Activated CD4-positive, CD25-positive, alpha-beta regulatory T cell treated with anti-CD3 and anti-CD28 coated beads, Interleukin-2, amount 50 U/mL, for 24 hours (primary cell): ENCODE measurements at places on chromosomes 1 and 21.
A peak's percentile ranks its signal among the peaks of the same experiment; 100 is the strongest.

GRCh38 chr1:206911064-206911663 is 10.6 kb downstream of the FCMR start:
- peak; percentile 41 for ATAC-seq

- ATAC-seq = no peak
These were observed 60.4 kb upstream of the ACOT11 start for GRCh38 chr1:54487571-54488050.

GRCh38 chr1:247487057-247487456 is 29.2 kb upstream of the OR2B11 start:
- ATAC-seq = peak; percentile 63

GRCh38 chr1:97252076-97252475 is 530.5 kb downstream of the PTBP2 start:
- ATAC-seq = no peak

GRCh38 chr1:44832056-44832705 is 10.9 kb downstream of the PTCH2 start:
- no peak for ATAC-seq

- peak; percentile 74 for ATAC-seq
These were observed 12.2 kb downstream of the DSTYK start for GRCh38 chr1:205199090-205199930.

DNA sequence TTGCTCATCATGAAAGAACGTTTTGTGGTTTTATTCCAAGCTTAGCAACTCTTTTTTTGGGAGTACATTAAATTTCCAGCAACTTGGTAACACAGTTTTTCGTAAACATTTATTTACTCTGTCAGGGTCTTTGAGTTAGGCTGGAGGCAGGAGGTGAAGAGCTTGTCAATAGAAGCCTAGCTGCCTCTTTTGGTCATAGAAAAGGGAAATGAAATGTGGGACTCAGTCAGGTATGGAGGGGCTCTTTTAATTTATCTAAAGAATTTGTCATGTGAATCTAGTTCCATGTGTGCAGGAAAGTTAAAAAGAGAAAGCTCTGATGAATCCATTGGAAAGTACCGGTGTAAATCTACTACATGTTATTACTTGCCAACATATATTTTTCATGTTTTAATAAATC is 45.9 kb upstream of the PRMT6 start:
- no peak for ATAC-seq

DNA sequence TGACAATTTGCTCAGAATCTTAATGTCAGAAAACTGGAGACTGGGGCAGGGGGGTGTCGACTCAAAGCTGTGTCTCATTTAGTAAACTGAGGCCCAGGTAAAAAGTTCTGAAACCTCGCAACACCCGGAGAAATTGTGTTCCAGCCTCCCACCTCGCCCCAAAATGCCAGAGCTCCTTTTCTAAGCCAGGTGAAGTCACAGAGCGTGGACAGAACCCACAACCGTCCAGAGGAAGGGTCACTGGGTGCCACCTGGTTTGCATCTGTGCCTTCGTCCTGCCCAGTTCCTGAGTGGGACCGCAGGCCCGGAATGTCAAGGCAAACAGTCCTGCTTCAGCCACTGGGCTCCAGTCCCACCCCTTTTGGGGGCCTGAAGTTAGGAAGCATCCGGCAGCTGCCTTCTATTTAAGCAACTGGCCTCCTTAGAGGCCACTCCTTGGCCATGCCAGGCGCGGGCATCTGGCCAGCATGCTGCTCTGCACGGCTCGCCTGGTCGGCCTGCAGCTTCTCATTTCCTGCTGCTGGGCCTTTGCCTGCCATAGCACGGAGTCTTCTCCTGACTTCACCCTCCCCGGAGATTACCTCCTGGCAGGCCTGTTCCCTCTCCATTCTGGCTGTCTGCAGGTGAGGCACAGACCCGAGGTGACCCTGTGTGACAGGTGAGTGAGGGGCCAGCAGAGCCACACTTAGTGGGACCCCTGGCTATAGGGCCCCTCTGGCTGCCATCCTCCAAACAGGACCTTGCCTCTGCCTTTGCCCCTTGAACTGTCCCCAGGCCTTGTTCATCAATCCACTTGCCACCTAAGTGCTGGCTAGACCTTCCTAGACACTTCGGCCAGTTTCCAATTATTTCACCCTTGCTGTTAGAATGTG is at the start of gene TAS1R1:
TSS of gene TAS1R1 (plus strand) at position 401 of the 872 bp plus-strand sequence. CDS start at position 468, 67 bp downstream.
- ATAC-seq = no peak

GRCh38 chr1:229318056-229318455 is 24.8 kb downstream of the CCSAP start:
- no peak for ATAC-seq

DNA sequence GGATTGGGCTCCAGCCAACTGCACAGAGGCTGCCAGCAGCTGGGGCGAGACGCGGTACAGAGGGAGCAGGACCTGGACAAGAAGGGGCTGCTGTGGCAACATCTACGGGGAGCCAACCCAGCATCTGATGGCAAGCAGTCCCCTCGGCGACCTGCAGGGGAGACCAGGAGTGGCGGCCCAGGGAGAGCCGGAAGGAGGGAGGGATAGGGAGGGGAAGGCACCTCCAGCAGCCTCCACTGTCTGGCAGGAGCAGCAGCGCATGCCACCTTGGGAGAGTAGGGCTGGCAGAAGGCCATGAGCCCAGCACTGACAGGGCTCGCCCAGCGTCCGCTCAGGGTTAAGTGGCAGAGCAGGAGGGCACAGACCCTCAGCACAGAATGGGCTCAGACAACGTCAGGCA is 17.3 kb downstream of the CHD5 start:
- ATAC-seq = no peak

DNA sequence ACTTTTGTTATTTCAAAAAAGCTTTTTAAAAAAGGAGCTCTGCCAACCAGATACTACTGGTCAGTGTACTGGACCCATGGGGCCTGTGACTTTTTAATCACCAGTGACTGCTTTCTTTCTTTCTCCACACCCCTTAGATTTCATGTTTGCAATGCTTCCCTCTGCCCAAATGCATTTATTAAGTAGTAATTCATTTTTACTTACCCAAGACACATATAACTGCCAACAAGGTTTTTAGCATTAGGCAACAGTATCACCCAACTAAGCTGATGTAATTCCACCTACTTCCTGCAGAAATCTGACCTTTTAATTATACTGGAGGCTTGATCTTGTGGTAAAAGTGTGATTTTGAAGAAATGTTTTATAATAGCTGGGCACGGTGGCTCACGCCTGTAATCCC is 12.5 kb downstream of the MECR start:
- no peak for ATAC-seq

GRCh38 chr21:29481641-29482040 is 182.9 kb downstream of the BACH1 start:
- ATAC-seq = no peak

GRCh38 chr21:34870246-34870645 is 178.9 kb downstream of the RUNX1 start:
- no peak for ATAC-seq

- no peak for ATAC-seq
These were observed 307.3 kb upstream of the DUSP10 start for GRCh38 chr1:222049176-222049575.

DNA sequence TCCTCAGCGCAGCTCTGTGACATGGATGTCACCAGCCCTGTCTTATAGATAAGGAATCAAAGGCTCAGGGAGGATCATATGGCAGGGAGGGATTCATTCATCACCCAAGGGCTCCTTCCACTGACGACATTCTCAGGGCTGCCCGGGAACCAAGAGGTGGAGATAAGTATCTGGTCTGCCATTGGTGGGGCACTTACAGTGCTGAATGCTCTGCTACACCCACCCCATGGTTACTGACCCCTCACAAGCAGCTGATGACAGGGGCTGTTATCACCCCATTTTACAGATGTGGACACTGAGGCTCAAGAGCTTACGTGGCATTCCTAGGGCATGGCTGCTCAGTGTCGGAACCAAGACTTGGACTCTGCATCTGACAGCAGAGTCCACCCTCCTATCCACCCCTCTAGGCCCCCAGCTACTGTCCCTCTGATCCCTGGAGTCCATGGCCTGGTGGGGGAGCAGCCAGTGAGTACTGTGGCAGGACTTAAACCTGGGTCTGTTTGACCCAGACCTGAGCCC is 155.1 kb downstream of the PTPRU start:
- ATAC-seq = no peak

DNA sequence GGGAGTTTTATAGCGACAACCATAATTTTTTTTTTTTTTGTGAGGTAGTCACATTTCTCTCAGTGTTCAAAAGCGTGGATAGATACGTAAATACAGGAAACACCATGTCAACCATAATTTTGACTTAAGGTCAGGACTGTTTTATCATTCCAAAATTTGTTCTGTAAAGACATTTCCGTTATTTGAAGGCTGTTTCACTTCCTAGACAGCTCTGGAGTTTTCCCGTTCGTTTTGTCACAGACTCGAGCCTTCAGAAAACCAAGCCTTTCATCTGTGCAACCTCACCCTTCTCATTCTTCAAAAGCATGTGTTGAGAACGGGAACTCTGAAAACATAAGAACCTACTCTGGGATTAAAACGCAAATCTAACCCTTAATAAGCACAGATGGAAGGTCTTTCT is 17.9 kb downstream of the SIM2 start:
- ATAC-seq = no peak

- ATAC-seq = no peak
These were observed 31.3 kb upstream of the DNAJC11 start for GRCh38 chr1:6732942-6733341.
